ENCODE measurements at places on chromosomes 4 and X.

DNA sequence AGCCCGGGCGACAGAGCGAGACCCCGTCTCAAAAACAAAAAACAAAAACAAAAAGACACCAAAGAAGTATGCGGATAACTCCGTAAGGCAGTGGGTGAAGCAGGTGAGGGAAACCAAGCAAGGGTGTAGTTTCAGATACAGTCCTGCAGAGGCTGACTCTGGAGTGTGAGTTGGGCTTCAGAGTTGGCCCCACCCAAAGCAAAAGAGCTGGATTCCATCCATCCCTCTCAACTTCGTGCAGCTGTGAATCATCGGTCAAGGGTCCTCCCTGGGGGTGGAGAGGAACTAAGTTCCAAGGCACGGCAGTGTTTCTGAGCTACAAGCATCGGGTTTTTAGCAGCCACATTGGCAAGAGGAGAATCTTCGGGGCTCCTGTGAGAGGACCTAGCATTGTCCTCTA, 43.9 kb upstream of the FAM9A start:
- DNase-seq, result no peak

DNA sequence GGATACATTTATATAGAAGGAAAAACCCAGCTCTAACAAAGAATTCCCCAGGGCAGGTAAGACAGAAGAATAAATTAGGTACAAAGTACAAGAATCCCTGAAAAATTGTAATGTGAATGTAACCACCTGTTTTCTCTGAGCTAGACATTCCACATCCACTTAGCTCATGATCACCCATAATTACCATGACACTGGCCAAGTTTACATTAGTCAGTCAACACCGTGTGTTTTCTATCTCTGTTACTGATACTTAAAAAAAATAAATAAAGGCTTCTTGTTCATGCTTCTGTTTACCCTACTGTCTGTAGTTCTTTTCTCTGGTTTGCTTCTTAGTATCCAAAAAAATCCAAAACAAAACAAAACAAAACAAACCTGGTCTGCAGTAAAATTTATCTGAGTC, 66.0 kb downstream of the CBLL2 start:
- DNase-seq, result no peak

DNA sequence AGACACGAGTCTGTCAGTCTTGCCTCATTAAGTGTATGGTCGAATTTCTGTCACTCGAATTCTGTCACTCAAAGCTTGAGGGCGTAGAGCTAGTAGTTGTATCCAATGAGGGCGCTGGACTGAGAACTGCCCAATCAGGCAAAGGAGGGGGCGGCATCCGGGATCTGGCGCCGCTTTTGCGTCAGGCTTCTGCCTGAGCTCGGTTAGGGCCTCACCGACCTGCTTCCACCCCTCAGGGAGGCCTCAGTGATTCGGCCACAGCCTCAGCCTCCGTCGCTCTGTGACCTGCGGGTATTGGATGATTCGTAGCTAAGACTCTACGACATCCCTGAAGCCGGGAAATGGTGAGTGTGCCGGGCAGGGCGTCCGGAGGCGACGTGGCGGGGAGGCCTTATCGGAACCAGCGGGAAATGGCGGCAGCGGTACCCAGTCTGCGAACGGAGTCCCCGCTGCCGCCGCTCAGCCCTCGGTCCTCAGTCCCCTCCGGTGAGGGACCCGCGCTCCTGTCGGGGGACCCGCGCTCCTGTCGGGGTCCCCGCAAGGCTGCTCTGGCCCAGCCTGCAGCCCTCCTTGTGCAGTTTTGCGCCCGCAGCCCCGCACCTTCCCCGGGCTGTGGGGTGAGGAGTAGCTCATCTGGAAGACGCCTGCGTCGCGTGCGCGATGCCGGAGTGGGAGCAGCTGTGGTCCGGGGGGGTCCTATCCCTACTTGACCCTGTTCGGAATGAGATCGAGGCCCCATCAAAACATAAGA, 88.3 kb downstream of the ZNF718 start:
- DNase-seq, result peak; percentile 24

DNA sequence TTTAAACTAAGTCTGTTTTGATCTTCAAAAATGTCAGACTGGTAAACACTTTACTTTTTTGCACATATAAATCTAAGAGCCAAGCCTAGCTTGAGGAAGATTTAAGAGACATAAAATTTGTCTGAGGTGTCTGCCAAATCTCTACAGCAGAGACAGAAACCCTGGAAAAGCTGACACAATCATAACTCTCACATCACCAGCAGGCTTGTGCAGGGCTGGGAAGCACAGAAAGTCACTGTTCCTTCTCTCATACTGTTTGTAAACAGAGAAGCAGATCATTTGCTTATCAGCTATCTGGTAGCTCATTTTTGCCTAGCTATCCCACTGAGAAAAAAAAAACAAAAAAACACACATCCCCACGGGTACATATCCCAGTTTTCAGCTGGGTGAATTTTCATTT, 7.0 kb downstream of the ENOX2 start:
- DNase-seq, result no peak

GRCh38 chrX:46967547-46967946, 55.3 kb downstream of the JADE3 start:
- no peak for DNase-seq

DNA sequence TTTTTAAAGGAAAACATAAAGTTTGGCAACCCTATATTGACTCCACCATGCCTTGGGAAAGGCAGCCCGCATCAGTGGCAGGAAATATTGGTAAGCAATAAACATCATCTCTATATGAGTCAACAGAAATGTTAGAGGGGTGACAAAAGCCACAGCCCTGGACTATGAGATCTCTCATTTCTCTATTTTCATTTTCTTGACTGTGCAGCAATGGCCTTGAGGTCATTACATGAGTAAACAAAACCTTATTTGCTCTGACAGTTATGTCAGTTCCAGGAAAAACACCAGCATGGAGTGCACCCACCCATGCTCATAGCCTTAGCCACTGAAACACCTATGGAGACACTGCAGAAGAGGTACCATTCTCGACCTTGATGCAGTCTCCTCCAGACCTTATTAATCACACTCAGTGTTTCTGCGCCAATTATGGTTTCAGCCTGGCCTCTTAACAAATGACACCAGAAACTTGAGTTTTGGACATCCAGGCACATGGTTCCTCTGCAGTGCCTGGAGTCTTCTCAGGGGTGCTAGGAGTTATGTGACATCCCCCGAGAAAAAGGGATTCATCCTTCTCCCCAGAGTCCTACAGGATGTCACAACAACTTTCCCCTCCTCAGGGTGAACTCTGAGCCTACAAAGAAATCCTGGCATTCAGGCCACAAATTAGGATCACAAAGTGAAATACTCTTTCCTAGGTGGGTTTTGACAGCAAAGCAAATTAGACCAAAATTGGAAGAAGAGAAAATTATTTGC, 16.0 kb upstream of the HPGD start:
- DNase-seq, result no peak

GRCh38 chrX:43958529-43958928, 14.7 kb downstream of the NDP start:
- no peak for DNase-seq

DNA sequence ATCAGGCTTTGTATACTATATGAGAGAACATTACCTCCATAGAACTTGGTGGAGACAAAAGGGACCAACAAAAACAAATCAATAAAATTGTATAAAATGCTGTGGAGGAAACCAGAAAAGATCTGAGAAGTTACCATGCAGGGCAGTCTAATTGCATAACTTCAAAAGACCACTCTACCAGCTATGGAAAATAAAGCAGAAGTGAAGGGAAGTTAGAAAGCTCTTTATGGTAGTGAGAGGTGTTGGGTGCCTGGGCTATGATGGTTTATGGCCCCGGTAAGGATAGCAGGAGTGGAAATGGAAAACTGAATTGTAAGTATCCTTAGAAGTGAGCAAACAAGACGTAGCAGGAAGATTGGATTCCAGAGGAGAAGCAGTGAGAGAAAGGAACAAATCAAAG, 3.1 kb downstream of the TMEM184C start:
- no peak for DNase-seq

DNA sequence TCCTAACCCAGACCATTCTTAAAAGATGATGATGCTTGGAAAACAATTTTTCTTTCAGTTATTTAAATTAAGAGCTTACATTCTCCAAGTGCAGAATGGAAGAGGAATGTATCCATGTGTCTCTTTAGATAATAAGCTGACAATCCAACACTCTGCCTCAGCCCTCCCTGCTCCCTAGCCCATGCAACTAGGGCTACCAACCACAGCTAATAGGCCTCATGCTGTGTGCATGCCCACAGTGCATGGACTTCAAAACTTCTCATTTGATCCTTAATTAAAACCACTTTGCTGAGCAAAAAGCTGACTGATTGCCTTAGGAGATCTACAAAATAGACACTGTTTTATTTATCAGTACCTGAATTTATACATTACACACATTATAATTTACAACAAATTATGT, 473.9 kb downstream of the GALNTL6 start:
- DNase-seq, result no peak

- DNase-seq, result no peak
Measured at GRCh38 chrX:9533611-9534010, 68.8 kb downstream of the TBL1X start.

DNA sequence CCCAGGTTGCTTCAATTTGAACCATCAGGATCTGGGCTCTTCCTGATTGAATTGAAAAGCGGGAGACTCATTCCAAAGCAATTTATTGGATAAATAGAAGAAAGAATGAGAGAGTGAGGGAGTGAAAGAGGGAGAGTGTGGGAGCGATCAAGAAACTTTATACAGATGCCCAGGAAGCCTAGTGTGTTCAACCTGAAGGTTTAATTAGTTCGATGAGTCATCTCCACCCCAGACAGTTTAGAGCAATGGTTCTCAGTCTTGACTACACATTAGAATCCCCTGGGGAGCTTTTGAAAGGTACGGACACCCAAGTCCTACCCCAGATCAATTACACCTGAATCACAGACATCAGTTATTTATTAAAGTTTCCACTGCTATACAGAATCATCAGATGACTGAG, 61.5 kb downstream of the GEMIN8 start:
- DNase-seq, result no peak

GRCh38 chrX:153906126-153906917, 1.8 kb downstream of the AVPR2 start:
- DNase-seq, result no peak

DNA sequence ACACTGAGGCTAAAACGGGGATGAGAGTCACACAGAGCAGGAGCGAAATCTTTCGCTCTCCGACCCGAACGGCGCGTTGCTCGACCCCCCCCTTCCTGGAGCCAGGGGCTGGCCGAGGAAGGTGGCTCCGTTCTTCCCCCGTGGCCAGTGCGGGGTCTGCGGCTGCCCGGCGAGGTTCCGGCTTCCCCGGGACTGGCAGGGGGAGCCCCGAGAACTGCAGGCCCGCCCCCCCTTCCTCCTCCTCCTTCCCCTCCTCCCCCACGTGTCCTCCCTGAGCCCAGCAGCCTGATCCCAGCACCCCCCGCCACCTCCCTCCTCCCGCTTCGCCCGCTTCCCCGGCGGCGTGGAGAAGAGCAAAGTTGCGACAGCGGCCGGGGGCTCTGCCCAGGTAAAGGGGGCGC, 2.4 kb upstream of the BCORL1 start:
- DNase-seq, result peak; percentile 15

DNA sequence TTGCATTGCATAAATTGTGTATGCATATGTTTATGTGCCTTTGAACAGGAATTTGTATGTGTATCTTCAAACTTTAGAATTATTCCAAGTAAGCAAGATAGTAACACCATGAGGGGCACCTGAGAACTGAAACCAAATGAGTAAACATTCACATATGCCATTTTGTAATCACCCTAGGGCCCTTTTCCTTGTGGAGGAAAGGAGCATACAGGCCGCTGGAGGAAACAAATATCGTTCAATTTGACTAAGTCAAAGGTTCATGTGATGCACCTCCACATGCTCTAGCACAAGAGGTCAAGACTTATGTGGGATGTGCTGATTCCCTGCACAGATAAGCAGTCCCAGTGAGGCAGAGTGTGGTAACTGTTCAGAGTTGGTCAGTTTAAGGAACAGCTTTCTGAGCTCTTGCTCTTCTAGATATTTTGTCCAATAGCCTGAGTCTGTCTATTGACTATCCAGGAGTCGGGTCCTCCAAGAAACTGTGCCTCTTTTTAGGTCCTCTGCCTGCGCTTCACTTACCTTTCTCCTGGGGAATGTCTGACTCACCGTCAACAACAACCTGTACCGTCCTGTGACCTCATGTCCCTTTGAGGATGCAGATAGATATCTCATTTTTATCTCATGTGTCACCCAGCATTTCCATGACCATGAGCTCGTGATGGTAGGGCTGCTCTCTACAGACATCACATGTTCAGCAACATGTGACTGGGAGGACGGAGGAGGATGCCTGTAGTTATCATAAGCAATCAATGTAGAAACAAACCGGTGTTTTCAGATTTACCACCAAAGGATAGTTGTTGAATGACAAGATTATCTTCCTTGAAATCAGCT, 196.9 kb downstream of the NWD2 start:
- no peak for DNase-seq

- no peak for DNase-seq
Measured at GRCh38 chrX:150499240-150499639, 69.2 kb upstream of the MTM1 start.

DNA sequence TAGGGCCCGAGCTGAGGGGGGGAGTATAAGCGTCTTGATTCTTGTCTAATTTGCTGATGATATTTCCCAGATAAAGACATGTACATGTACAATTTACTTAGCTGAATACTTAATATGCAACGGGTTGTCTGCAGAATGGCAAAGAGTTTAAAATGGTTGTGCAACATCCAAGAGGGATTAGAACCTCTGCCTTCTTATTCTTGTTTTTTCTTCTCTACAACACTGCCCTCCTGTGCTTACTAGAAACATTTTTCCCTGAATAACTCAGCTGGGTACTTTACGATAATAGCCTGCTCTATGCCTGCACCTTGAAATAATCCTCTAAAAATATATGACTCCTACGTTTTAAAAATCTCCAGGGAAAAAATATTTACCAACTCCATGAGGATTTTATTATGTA, 41.8 kb downstream of the INTS12 start:
- DNase-seq, result no peak

- no peak for DNase-seq
Measured at GRCh38 chr4:16443504-16444088, 217.3 kb upstream of the TAPT1 start.

DNA sequence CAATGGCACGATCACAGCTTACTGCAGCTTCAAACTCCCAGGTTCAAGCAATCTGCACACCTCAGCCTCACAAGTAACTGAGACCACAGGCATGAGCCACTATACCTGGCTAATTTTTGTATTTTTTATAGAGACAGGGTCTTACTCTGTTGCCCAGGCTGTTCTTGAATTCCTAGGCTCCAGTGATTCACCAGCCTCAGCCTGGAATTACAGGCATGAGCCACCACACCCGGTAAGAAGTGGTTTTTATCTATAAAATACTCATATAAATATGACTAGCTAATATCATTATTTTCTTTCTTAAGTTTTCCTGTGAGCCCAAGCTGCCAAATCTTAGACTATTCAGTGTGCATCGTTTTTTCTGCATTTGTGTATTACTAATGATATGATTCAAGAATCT, 4.4 kb downstream of the SCFD2 start:
- no peak for DNase-seq

- DNase-seq, result no peak
Measured at GRCh38 chrX:41737065-41737464, 13.1 kb downstream of the GPR82 start.

GRCh38 chr4:13541720-13542576, 2.4 kb downstream of the NKX3-2 start:
- DNase-seq, result peak; percentile 50
